Osteoblast (primary cell): ENCODE measurements at places on chromosomes 3 and 15.

DNA sequence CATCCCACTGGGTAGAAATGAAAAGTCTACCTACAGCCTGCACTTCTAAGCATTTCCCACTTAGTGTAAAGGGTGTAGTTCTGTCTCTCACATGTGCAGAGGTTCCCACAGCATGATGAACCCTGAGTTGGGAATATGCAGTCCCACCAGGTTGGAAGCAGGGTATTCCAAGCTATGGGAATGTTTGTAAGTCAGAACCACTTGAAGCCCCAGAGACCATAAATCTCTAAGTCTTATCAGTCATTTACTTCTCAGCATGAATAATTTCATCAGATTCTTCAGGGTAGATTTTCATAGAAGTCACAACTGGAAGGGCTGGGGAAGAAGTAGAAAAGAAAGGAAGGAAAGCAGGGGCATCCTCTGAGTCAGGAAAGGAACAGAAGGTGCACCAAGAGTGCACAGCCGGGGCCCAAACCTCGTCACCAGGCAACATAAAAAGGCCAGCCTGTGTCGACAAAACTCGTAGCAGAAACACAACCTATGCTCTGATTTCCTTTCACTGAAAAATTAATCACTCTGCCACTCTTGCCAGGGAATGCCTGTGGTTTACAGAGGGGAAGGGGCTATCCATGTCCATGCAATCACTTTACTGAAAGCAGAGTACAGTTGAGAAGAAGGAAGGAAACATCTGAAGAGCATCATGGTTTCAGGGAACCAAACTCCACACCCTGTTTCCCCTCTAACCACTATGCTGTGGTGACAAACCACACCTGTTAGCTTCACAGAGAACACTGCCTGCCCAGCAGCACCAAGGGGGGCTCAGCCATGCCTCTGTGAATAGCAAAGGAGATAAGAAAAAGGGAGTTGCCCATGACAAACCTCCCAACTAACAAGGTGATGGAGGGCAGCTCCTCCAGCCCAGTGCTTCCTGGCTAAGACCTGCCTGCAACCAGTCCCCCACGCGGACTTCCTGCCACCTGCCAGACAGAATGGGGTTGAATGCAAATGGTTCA is 40.5 kb downstream of the SH3BP5 start:
- DNase-seq = no peak

DNA sequence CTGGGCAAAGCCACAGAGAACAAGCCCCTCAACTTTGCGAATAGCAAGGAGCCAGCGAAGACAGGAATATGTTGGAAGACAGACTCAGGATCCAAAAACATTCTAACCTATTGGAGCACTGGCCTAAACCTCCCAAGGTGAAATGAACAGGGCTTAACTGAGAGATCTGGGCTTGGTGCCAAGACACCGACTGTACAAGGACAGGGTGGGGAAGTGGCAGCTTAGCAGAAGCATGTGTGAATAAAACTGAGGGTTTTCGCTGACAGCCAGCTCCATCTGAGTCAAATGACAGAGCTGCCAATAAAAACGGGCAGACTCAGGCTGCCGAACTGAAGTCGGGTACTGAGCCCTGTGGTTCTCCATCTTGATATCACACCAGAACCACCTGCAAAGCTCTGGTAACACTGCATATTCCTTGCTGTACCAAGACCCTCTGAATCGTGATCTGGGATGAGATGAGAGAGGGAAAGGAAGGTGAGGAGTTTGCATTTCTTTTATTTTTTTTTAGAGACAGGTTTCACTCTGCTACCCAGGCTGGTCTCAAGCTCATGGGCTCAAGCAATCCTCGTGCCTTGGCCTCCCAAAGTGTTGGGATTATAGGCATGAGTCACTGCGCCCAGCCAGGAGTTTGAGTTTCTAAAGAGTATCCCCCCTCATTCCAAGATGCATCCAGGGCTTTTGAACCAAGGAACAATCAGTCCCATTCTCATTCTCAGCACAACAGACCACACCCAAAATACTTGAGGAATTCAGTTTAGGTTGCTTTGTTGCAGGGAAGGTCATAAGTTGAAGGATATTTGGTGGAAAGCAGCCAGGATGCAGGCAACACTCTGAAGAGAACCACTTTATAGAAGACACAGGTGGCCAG is 6.0 kb upstream of the PLCB2 start:
- peak; percentile 93 for DNase-seq

GRCh38 chr15:41603411-41603935 is 44.5 kb downstream of the TYRO3 start:
- peak; percentile 34 for DNase-seq

DNA sequence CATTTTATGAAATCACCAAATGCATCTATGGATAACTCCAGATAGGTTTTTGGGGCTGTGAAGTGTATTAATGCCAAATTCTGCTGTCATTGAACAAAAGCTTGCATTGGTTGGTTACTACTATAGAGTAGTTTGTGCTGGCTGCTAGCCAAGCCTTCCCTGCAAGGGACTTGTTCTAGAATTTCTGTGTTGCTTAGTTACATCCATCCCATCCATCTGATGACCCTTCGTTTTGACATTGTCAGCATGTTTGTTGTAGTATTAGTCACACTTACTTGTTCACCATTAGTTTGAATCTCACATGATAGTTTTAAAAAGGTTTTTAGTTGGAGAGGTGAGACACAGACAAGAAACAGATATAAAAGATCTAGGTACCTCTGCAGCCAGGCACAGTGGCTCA is 7.0 kb upstream of the NIPA2 start:
- no peak for DNase-seq

DNA sequence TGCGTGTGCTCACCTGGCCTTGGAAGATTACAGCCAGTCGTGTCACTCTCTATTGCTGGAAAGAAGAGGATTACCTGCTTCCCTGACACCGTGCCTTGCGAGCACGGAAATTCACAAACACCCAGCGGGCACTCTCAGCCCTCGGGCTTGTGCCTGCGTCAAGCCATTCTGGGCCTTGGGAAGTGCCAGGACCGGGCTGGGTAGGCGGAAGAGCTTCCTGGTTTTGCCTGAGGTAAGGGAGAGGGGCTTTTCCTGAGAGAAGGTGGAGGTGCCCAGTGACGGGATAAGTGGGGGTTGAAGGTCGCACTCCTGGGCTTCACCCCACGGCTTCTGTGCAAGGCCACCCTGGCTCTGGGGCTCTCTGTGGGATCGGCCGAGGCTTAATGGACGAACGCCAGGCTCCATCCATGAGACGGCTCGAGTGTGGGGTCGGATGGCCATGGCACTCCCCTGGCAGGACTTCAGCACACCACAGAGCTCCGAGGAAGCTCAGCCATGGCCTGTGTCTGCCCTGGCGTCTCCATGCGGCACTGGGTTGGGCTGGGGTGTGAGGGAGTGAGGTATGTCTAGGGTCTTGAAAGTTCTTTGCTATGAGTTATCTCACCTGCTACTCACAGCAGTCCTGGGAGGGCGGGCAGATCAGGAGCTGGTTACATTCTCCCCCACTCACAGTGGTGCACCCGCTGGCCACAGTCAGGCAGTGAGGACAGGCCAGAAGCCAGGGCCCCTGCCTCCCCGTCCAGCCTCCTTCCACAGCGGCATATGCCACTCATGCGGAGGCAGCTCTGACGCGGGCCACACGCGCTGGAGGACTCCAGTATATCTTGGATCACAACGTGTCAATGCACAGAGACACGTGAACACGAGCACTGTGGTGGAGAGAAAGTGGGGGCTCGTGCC is 209.0 kb downstream of the XXYLT1 start:
- DNase-seq = peak; percentile 79

- DNase-seq = no peak
Measured at GRCh38 chr3:111070772-111071256, 802 bp upstream of the NECTIN3 start.

- no peak for DNase-seq
Measured at GRCh38 chr3:172193436-172193835, 154.1 kb downstream of the FNDC3B start.

GRCh38 chr3:38141952-38142273 is 3.5 kb downstream of the MYD88 start:
- no peak for DNase-seq

DNA sequence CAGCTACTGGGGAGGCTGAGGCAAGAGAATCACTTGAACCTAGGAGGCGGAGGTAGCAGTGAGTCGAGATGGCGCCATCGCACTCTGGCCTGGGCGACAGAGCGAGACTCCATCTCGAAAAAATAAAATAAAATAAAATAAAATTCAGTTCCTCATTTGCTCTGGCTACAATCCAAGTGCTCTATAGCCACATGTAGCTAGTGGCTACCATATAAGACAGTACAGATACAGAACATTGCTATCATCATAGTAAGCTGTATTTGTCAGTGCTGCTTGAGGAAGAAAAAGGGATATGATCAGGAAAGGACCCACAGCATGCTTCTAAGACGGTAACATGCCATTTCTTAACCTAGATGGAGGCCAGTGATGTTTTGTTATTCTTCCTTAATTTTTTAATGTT is 88.7 kb upstream of the CDAN1 start:
- no peak for DNase-seq

DNA sequence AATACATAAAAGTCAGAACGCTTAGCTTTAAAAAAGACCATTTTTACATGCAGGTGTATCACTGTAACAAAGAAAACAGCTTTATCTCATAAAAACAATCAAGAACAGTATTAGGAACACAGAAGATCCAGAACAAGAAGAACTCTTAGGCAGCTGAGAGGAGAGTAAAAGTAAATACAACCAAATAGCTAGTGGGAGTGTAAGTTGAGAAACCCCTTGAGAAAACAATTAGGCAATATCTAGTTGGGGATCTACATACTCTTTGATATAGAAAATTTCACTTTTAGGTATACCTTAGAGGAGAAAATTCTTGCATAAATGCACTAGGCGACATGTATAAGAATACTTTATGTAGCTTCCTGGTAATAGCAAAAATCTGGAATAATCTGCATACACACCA is 7.5 kb downstream of the TMF1 start:
- DNase-seq = no peak

DNA sequence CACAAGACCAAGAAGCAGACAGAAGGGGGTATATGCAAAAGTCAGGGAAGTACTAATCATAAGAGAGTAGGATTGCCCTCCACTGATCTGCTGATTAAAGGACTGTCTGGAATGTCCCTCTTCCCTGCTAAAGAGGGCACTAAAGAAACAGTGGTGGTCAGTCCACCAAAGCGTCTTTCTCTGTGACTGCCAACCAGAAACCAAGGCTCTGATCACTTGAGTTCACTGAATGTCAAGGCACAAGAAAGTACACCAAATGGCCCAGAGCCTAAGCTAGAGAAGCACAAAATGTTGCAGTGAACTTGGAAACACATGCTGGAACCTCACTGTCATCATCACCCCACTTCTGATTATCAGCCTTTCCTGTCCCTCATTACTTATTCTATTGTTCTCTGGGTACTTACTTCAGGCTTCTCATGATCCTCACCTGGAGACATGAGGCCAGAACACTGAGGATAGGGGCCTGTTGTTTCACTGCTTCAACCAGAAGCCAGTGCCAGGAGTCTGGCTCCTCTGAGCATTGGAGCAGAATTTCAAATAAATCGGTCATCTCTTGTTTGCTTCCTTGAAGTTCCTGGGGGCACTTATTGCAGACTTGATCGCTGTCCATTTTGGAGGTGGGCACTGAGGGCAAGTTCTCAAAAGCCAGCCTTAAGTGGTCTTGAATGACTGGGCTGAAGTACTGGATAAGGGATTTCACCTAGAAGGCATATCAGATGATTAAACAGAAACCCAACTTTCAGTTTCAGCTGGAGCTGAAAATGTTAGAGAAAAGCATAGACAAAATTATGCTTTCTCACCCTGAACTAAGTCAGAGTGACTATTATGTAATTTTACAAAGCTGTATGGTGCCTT is 58.9 kb downstream of the EIF3J start:
- DNase-seq = no peak

DNA sequence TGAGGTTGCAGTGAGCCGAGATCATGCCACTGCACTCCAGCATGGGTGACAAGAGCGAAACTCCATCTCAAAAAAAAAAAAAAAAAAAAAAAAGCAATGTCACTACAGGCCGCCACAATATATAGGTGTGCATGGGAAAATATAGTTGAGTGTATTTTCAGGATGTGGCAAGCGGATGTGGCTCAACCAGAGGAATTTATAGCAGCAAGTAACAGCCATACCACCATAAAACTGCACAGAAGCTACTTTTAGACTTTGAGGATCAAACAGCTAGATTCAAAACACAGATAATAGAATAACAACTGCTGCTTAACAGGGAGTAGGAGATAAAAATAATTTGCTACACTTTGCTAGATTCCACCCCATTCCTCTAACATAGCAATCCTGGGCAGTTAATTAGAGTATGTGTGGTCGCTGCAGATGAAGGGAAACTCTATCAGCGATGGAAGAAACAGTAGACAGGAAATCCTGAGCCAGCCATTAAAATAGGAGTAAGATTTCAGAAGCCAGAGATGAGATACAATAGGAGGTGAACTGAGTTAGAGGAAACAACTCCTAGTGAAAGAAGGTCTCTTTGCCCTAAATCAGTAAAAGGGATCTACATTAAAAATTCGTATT is 318.7 kb upstream of the STT3B start:
- no peak for DNase-seq

DNA sequence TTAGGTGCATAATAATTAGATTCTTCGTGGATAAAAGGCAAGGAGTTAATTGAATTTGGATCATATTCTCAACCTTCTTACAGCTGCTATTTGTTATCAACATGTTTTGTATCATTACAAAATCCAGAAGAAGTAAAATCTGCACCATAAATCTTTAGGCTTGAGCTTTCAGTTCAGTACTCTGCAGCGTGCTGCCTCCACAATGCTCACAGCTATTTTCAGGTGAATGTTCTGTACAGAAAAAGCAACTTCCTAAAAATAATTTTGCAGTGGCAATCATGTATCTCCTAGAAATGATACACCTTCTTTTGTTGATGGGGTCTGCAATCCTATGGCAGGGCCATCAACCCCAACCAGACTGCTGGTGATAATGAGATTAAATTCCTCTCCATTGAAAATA is 220.9 kb upstream of the CTNNB1 start:
- no peak for DNase-seq

- no peak for DNase-seq
Measured at GRCh38 chr3:176579711-176580185, 617.5 kb downstream of the TBL1XR1 start.

GRCh38 chr3:142501004-142501926 is 53.4 kb upstream of the XRN1 start:
- peak; percentile 66 for DNase-seq

GRCh38 chr3:81788044-81788443 is 26.6 kb upstream of the GBE1 start:
- DNase-seq = no peak

DNA sequence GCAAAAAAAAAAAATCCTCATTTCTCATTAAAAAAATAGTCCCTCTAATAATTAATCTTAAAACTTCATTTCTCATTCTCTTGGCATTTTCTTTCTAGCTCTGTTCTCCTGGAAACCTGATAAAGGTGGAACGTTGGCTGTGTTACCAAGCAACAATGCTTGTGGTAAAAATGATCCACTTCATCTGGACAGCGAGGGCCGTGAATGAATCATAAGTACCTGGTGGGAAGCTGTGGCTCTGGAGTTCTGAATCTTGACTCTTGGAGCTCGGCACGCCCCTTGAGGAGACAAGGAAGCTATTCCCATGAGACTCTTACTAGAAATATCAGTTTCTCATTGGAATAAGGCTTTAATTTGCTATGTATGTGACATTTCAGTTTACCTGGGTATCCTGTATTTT is 32.5 kb downstream of the BCL2L10 start:
- no peak for DNase-seq

GRCh38 chr15:66570842-66571478 is 5.2 kb upstream of the LCTL start:
- no peak for DNase-seq

- no peak for DNase-seq
Measured at GRCh38 chr3:48535578-48535977, 21.0 kb downstream of the PFKFB4 start.
